CD4-positive, alpha-beta T cell treated with Interleukin-17A for 1 hour (primary cell): ENCODE measurements at places on chromosomes 11 and 22.

DNA sequence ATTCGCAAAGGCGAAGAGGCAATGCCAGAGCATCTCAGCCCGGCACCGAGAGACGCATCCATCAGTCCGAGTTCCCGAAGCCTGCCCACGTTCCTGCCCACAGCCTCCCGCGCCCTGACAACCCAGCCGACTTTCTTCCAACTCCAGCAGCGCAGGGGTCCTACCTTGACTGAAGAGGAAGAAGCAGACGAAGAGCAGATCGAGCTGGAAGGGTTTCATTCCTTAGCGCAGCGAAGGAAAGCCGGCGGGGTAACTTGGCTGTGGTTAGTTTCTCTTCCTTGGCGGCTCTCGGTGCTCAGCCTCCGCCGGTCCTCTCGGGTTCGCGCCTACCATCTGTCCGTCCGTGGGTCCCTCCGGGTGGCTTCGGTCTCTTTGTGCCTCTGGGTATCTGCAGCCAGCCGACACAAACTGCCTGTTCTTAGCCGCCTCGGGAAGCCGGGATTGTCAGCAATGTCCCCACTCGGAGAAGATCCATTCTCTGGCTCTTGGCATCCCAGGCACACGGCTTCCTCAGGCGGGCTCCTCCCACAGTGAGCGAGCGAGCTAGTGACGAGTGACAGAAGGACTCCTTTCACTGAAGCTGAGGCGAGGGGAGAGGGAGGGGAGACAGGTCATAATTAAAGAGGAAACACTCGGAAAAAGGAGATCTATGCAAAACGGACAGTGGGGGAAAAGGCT is at the start of gene KIRREL3:
KIRREL3 (minus strand) TSS at position 480 of the 678 bp plus-strand sequence.
- no peak for DNase-seq

GRCh38 chr11:132140056-132140455 is 769.6 kb downstream of the NTM start:
- no peak for DNase-seq

DNA sequence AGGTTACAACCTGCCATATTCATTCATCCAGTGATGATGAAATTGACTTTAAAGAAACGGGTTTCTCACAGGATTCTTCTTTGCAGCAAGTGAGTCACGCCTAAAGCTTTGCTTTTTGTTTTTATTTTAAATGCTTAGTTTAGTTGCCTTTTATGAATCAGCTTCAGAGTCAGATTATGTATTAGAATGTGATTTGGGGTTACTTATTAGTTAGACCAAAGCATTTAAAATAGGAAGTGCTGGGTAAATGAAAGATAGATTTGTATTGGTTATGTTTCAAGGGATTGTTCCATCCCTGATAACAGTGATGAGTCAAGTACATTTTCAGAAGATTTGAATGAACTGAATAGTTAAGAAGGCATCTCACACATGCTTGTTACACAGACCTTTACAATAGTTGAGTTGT is 101.3 kb upstream of the GAL start:
- DNase-seq, result no peak

DNA sequence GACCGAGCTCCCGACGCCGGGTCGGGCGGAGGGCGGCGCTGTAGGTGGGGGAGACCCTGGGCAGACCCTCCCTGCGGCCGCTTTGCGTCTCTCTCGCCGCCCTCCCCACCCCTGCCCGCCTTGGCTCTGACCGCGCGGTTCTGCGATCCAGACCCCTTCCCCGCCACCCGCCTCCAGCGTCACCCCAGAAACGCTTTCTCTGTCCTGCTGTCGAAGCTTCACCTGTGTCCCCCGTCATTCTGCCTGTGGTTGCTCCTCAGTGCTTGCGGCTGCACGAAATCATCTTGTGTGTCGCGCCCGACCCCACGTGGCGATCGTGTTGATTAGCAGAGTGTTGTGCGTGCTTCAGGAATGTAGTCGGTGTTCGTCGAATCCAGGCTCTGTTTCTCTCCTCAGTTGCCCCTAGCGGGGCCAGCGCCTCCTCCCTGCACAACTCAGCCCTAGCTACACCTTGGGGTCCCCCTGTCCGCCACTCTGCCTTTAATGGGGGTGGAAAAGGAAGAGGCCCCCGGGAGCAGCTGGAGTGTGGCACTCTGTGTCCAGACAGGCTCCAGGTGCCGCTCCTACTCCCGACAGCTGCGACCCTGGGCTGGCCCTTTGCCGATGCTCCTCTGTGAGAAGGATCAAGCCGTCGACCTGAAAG is 851 bp downstream of the PTDSS2 start:
- peak; percentile 87 for DNase-seq

DNA sequence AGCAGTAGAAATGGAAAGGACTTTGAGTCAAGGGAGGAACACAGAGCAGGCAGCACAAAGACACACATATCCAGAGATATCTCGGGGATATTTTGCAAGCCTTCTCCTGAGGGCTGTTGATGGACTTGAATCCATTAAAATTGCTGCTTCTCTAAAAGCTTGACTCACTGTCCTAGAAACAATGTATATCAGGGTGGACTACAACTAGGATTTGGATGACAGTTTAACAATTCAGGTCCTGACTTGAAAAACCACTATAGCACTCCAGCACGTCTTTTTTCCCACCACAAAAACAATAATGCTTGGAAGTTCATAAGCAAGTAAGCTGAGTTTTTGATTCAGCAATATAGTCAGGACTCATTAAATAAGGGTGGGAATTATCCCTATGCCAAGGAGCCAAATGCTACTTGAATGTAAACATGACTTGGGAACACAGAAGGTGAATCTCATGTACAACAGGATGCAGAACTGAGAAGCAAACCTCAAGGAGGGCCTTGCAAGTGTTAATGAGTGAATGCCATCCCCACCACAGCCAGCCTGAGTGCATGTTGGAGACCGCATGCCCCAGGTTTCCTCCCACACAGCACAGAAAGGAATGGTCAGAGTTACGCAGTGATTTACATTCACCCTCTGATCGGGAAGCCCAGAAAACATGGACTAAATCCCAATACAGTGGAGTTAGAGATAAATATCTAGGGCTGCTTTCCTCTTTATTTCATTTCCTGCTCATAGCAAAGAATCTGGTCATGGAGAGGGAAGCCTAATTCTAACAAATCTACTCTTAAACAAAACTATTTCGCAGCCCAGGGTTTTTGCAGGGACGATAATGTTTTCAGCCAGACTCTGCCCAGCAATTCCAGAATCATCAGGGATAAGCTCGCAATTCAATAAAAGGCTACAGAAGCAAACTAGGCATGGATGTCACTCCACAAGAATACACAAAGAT is 98.4 kb upstream of the OR9G4 start:
- no peak for DNase-seq

DNA sequence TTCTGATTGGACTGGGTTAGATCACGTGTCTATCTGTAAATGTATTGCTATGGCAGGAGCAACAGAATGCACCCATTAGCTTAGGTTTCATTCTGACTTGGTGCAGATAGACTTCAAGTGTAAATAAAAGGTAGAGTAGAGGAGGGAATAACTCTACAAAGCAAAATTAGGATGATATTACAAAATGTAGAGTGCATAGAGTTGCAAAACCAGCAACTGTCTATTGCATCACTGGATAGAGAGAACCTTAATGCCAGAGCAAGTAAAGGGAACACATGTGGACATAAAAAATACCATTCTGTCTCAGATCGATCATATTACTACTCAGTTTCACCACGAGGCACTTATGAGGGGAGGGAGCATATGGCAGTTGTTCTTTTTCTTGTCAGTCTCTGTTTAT is 22.0 kb upstream of the CAT start:
- no peak for DNase-seq

- no peak for DNase-seq
These were observed 3.2 kb upstream of the GNAZ start for GRCh38 chr22:23067023-23067650.

DNA sequence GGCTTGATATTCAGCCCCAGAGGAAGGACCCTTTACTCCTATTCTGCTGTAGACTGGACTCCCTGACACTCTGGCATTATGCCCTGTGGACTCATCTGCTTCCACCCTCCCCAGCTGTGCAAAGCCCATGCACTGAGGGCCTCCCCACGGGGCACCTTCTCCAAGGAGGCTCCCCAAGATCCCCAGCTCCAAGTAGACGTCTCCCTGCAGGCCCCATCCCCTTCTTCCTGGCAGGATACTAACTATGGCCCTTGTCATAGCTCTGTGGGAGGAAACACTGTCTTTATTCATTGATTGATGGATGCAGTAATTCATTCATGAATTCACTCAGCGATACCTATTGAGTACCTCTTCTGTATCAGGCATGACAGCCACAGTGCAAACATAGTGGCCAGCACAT is 15.3 kb upstream of the APOL6 start:
- DNase-seq, result no peak

- no peak for DNase-seq
These were observed 124.9 kb downstream of the C11orf58 start for GRCh38 chr11:16863389-16863788.

DNA sequence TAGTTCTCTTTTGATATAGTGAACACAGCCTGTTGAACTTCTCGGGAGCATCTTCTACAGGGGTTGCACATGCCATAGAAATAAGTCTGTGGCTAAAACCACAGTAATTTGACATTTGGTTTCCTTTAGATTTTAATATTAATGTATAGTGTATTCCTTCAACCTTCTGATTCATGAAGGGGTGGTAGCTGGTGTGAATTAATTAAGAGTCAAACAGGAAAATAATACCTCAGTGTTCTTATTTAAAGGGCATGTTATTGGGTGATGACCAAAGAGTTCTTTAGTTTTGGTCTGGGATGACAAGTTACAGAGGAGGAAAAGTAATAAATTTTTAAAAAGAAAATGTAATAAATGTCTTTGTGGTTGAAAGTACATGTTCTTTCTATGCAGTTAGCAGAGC is 86.8 kb downstream of the PDHX start:
- DNase-seq, result no peak

DNA sequence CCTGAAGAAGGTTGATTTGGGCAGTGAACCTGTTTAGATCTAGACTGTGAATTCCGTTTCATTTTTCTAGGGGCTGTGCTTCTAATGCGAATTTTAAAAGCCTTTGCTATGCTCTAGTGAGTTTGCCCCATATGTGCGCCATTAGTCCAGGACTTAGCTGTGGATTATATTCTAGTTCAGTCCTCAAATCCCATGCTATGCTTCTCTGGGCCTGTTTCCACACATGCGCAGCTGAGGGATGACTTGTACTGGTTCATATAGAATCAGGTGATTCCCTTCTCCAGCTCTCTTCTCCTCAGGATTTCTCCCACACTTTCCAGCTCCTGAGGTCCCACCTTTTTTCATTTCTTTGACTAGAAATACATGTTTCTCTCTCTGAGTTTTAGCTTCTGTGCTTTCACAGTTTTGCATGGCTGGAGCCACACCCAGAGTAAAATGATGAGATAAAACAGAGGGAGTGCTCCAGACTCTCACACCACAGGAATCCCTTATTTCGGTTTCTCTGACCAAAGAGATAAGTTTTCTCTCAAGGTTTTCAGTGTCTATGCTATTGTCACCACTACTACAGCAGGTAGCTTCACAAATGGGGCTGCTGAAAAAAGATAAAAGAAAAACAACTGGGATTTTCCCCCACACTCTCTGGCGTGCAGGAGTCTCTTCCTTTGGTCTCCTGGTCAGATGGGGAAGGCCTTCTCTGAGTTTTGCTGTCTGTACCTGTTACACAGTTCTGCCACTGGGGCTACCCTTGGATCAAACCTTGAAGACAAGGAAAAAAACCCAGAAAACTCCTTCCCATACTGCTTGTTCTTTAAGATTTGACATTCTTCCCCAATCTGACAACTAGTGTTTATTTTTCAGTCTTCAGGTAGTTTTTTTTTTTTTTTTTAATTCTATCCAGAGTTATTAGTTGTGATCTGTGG is 96.2 kb upstream of the TEAD1 start:
- DNase-seq, result no peak

DNA sequence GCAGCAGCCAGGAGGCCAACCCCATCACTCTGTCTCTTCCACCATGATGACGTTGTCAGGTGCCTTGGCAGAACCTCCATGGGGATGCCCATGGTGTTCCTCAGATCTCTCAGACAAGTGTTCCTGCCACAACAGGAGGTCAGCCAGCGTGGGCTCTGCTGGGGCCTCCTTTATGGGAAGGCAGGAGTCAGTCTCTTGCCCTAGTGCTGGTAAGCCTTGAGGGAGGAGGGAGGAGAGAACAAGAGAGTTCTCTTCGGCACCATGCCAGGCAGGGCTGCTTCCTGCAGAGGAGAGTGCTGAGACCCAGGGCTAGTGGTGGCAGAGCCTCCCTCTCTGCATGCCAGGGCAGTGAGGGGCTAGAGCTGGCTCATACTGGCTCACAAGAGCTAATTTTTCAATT is 32.5 kb downstream of the GNAZ start:
- no peak for DNase-seq

DNA sequence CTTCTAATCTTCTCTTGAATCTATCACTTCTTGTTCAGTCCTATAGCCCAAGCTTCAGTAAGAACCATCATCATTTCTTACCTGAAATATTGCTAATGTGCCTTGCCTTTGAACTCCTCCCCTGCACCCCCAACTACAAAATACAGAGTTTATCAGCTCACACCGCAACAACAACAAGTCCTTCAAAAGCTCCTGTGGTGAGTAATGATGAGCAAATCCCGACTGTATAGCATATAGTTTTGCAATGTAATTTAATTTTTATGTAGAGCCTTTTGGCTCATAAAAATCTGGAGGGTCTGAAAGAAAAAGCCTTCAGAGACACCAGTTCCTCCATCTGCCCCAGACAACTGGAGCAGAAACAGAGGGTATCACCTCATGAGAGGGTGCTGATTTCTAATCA is 124.7 kb downstream of the ARHGAP32 start:
- DNase-seq, result no peak

GRCh38 chr11:2480874-2481220 is 36.0 kb downstream of the KCNQ1 start:
- peak; percentile 4 for DNase-seq

DNA sequence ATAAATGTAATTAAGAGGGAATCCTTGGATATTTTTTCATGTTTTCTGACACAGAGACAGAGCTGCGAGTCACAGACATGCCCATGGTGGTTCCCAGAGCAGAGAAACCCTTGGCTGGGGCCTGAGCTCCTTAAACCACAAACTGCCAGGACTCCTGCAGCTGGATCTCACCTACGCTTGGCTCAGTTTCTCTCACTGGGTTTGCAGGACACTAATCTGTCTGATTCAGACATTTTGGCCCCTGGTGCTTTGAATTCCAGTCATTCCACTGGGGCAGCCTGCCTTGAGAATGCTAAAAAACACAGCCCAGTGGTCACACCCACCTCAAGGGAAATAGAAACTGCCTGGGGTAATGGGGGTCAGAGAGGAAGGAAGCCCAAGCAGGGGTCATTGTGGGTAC is 122.6 kb downstream of the CCDC81 start:
- DNase-seq, result no peak

DNA sequence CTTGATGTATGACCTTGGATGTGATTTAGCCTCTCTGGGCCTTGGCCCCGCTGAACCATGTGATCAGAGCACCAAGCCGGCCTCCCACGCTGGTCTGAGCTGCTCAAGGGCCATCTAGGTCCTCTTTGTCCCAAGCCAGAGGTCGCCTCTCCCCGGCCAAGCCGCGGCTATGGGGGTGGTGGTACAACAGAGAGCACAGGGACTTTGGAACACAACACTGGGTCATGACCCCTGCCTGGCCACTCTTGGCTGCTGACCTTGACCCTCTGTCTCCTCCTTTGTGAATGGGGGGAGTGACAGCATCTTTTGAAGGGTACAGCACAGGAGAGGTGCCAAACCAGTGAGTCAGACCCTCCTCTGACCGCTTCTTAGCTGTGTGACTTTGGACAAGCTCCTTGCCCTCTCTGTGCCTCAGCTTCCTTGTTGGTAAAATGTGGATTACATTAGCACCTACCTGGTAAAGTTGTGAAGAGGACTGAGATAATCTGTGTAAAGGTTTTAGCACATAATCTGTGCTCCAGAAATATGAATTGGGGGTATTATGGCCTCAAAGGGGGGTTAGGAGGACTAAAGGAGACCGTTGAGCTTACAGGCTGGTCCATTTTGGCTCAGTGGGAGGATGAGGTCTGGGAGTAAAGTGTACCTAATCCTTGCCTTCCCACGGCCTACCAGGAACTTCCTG is 4.7 kb downstream of the SCYL1 start:
- DNase-seq, result no peak
